NK-92 treated with Interleukin-12 subunit alpha and Interleukin-12 subunit beta, amount 100 ng/mL, for 24 hours (cell line): ENCODE measurements at places on chromosomes 1 and 21.

DNA sequence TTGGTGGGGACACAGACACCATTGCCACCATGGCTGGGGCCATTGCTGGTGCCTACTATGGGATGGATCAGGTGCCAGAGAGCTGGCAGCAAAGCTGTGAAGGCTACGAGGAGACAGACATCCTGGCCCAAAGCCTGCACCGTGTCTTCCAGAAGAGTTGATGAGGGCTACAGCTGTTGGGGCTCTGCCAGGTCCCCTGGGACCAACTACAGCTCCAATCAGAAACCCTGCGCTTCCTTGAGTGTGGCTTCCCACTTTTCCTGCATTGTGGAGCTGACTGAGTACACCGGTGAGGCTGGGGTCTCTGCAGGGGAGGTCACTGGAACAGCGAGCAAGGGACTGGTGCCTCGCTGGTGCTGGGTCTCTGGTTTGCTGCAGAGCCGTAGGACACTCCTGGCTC is 4.5 kb downstream of the ADPRS start:
- no peak for DNase-seq

DNA sequence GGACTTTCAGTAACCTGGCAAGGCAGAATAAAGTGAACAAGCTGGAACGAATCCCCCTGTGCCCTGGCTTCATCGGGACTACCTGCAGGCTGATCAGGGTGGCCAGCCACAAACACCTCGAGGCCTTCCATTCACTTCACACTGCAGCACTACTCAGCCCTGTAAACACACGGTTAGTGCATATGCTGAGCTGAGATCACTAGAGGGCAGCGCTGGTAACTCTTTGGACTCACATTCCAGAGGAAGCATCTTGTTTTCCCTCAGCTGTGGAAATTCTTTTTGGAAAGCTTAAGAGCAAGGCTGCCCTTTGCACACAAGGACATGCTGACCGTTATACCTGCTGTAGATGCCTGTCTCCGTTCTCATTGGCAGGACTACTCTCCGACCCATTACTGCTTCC is 32.1 kb downstream of the PCSK9 start:
- no peak for DNase-seq

- DNase-seq, result no peak
Observed at GRCh38 chr1:154265586-154265985, 6.8 kb upstream of the HAX1 start.

- DNase-seq, result no peak
Observed at GRCh38 chr1:151723726-151724370, 2.5 kb downstream of the RIIAD1 start.
